Lung (tissue), 17 donors: ENCODE measurements at places on chromosomes 13 and 19. TPM values are rescaled to one million over a fixed set of nuclear protein-coding genes. Genes with fewer than 3 reads are reported as not detected.

PLPP2 gene
- polyA plus RNA-seq = 34.5 TPM

WDR88 gene
- polyA plus RNA-seq = not detected

ZNF66 gene
- polyA plus RNA-seq = 1.8 TPM

LILRB2 gene
- polyA plus RNA-seq = 202 TPM

GRCh38 chr19:38877781-38878574 is at the start of gene RINL:
TSS of gene RINL (minus strand) at chr19:38878275. CDS start at chr19:38876742, 1,533 bp downstream.
- H3K4me1 ChIP-seq = no peaks in the 10 kb centered on the region
- no peak for DNase-seq
- H3K36me3 ChIP-seq = peaks cover 17% of the 10 kb centered on the region
- H3K27me3 ChIP-seq = no peaks in the 10 kb centered on the region
- peak within 1 kb of the TSS; percentile 79 for H3K27ac ChIP-seq

GRCh38 chr13:113616281-113616906 is 31.8 kb downstream of the TFDP1 start:
- H3K4me1 ChIP-seq = peaks cover 3% of the 10 kb centered on the region
- H3K27me3 ChIP-seq = no peaks in the 10 kb centered on the region
- no peak overlapping the region for H3K4me3 ChIP-seq
- no peak for DNase-seq
- H3K27ac ChIP-seq = no peak overlapping the region
- peaks cover 13% of the 10 kb centered on the region for H3K36me3 ChIP-seq

DNA sequence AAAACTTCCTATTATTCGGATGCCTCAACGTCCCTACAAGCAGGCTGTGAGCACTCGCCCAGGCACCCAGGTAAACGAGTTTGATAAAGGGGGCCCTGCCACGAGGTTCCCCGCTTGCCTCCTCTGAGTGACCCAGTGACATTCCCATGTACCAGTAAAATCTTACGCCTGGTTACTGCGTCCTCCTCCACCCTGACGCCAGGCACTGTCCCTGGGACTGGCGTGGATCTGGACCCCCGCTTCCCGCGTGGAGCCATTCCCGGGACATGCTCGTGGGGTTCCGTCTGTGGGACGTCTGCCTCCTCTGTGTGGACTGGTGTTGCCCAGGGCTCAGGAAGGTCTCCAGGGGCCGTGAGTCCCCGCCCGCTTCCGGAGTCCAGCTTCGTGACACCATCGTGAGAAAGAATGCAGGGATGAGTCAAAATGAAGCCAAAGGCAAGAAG is 407 bp upstream of the ZNF550 start:
- DNase-seq = no peak
- peaks cover 12% of the 10 kb centered on the region for H3K4me1 ChIP-seq
- peak overlapping the region; percentile 37 for H3K27ac ChIP-seq
- peak overlapping the region; percentile 98 for H3K4me3 ChIP-seq
- H3K36me3 ChIP-seq = peaks cover 14% of the 10 kb centered on the region

GRCh38 chr13:109255141-109255856 is 531.1 kb downstream of the IRS2 start:
- no peaks in the 10 kb centered on the region for H3K4me1 ChIP-seq
- H3K27ac ChIP-seq = no peak overlapping the region
- no peak overlapping the region for H3K4me3 ChIP-seq
- no peaks in the 10 kb centered on the region for H3K36me3 ChIP-seq
- H3K27me3 ChIP-seq = no peaks in the 10 kb centered on the region
